PC-3 (cell line): ENCODE measurements at places on chromosomes 13 and 19. TPM values are rescaled to one million over a fixed set of nuclear protein-coding genes. Genes with fewer than 3 reads are reported as not detected.

The ERICH4 gene
- total RNA-seq = not detected in 2 replicates

The SYNE4 gene
- 0.77 and 1.9 TPM in 2 replicates for total RNA-seq

The BRSK1 gene
- total RNA-seq = 5.1 and 8.7 TPM in 2 replicates

The ELSPBP1 gene
- not detected in 2 replicates for total RNA-seq

The CHAMP1 gene
- 8.3 and 10.6 TPM in 2 replicates for total RNA-seq

The ATP4A gene
- total RNA-seq = not detected in 2 replicates

The IZUMO2 gene
- not detected in 2 replicates for total RNA-seq

The APOC1 gene
- 2.7 and 3.3 TPM in 2 replicates for total RNA-seq

The KANK3 gene
- total RNA-seq = 0.81 and 0.87 TPM in 2 replicates

The GARIN5B gene
- total RNA-seq = not detected in 2 replicates

The PRSS57 gene
- not detected in 2 replicates for total RNA-seq

The DHDH gene
- 1.6 and 1.8 TPM in 2 replicates for total RNA-seq

The TTYH1 gene
- 1.1 and 3.7 TPM in 2 replicates for total RNA-seq

The PDX1 gene
- 0.17 TPM in 1 of 2 replicates, not detected in the other for total RNA-seq

The APOC4 gene
- total RNA-seq = not detected in 2 replicates

The ZNF844 gene
- 4.0 and 4.7 TPM in 2 replicates for total RNA-seq

The KCNN4 gene
- total RNA-seq = 45.7 and 57.7 TPM in 2 replicates

The KLK2 gene
- not detected in 2 replicates for total RNA-seq

The PSPN gene
- total RNA-seq = 2.4 and 3.1 TPM in 2 replicates

The TM9SF2 gene
- 80.7 and 84.6 TPM in 2 replicates for total RNA-seq

The RASIP1 gene
- total RNA-seq = 0.40 and 0.51 TPM in 2 replicates

The PEX11G gene
- 6.6 and 8.6 TPM in 2 replicates for total RNA-seq
